ENCODE measurements at places on chromosomes 12 and 14. TPM values are rescaled to one million over a fixed set of nuclear protein-coding genes. Genes with fewer than 3 reads are reported as not detected.

Gene KRT81
- total RNA-seq: 0.28 TPM

Gene C12orf54
- not detected for total RNA-seq

Gene KLRG1
- total RNA-seq: 0.65 TPM

Gene SRSF5
- total RNA-seq: 98.7 TPM

Gene NDUFA12
- total RNA-seq: 95.3 TPM

Data from smooth muscle cell of bladder (primary cell).